NCI-H1417 treated with DMSO at 0.1 percent for 48 hours (cell line): ENCODE measurements at places on chromosomes 4 and X.

DNA sequence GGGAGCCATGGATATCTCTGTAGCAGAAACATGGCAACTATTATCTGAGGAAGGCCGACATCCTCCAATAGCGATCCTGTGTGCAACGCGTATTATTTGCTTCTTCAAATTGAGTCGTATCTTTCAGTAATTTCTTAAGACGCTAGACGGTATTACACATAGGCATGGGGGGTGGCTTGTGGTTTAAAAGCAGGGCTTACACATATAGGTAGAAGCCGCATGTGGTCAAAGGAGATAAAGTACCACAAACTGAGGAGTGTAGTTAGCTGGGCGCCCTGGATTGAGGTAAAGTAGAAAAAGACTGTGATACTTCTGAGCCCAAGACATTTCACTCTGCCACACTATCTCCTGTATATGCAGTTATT lies 94.6 kb downstream of the SORBS2 start:
- no peak for DNase-seq

- no peak for DNase-seq
Observed at GRCh38 chrX:135596495-135596894, 76.0 kb downstream of the INTS6L start.

- DNase-seq = no peak
Observed at GRCh38 chr4:7186031-7186430, 6.3 kb upstream of the SORCS2 start.

DNA sequence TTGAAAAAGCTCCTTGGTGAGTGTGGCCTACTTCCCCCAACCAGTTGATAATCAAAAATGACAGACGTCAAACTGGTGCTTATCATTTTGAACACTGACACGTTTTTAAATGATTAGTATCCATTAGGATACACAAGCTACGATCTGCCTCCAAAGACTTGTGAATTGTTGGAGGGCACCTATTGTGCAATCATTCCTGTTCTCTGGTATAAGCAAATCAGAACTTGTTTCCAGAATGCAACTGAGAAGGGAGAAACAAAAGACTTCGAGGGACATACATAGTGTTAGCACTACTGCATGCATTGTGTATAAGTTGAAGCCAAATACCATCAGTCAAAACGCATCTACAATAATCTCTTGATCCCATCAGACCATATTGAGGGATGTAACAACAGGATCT lies 11.6 kb downstream of the NPY2R start:
- DNase-seq = no peak

- DNase-seq = no peak
Observed at GRCh38 chrX:54066841-54067240, 22.6 kb upstream of the PHF8 start.

DNA sequence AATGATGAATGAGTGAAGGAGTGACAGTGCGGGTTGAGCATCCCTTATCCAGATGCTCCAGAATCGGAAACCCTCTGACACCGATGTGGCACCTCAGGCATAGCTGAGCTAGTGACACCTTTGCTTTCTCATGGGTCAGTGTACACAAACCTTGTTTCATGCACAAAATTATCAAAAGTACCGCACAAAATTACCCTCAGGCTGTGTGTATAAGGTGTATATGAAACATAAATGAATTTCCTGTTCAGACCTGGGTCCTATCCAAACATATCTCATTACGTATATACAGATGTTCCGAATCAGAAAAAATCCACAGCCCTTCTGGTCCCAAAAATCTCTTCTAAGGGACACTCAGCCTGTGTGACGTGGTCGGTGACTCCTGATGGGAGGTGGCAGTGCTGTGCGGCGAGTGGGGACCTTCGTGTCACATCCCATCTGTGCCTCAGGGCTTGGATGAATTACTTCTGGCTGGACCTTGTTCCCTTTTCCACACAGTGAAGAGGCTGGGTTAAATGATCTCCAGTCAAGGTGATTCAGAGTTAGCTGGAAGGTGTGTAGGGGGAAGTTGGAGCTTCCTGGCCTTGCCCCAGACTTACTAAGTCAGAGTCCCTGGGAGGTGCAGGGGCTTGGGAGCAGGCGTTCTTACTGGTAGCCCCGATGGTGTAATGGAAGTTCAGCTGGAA lies 18.8 kb downstream of the RGS12 start:
- DNase-seq = no peak

DNA sequence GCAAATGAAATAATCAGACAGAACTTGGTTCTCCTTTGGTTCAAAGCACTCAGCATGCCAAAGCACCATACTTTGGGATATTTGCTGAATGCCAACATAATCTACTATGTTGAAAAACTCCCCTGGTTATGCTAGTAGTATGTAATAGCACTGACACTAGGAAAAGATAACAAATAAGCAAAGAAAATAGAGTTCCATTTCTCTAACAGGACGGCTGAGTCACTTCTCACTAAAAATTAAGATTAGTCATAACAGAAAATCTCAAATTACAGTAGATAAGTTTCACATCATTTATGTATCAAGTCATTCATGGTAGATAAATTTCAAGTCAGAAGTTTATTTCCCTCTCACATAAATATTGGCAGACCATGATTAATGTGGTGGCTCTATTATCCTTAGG lies 17.9 kb downstream of the PDHA2 start:
- DNase-seq = no peak
